Activated CD4-positive, CD25-positive, alpha-beta regulatory T cell treated with anti-CD3 and anti-CD28 coated beads, Interleukin-2, amount 50 U/mL, for 72 hours (primary cell): ENCODE measurements at places on chromosomes 2 and 18.
A peak's percentile ranks its signal among the peaks of the same experiment; 100 is the strongest.

DNA sequence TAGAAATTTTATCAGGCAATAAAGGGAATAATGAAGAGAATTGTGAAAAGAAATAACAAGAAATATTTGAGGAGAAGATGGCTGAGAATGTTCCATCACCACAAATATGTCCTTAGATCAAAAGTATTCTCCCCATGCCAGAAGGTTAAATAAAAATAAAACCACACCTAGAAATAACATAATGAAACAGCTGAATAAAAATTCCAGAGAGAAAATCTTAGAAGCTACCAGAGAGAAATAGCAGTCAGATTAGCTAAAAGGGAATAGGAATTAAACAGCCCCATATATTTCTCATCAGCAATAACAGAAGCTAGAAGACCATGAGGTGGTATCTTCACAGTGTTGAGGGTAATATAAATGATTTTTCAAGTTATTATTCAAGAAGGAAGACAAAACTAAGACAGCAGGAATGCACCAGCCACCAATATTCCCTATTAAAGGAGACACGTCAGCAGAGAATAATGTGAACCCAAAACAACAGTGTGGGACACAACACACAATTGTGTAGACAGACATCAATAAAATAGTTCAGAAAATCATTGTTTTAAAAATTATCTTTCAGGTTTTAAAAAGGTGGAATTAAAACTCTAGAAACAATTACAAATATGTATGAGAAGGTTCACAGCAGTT is 82.0 kb upstream of the NEDD4L start:
- no peak for DNase-seq

DNA sequence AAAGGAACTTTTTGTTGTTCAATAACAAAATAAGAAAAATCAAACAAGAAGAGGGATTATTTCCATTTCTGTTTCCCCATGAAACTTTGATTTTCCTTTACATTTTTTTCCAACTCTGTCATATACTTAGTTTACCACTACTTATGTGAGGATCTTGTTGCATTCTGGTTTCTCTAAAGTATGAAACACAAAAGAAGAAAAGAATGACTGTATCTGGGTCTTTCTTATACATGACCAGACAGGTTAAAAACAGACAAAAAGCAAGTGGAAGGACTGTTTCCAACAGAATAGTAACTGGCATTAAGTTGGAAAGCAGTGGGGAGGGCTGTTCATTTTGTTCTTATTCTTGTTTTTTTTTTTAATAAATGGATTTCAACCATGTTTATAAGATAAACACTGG is 1207.8 kb upstream of the FAM98A start:
- no peak for DNase-seq

- no peak for DNase-seq
Observed at GRCh38 chr2:101827246-101827645, 129.7 kb downstream of the MAP4K4 start.

DNA sequence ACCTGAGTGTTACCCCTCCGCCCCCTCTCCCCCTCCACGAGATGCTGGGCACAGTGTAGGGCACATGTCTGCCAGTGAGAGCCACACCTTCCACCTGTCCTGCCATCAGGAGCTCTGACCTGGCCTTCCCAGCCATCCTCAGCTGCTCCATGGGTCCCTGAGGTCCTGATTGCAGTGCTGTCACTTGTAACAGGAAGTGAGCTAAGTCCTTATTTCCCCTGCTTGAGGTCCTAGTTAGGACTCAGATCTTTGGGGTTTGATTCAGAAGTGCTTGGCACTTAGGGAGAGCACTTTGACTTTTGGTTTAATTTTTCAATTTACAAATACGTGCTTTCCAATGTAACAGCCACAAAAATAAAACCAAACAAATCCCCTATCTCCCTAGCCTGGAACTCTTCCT is 125.5 kb downstream of the WDSUB1 start:
- no peak for DNase-seq

GRCh38 chr2:206556357-206556949 is 85.8 kb upstream of the FAM237A start:
- DNase-seq, result no peak

- no peak for DNase-seq
Observed at GRCh38 chr2:168660870-168661862, 141.3 kb upstream of the NOSTRIN start.

DNA sequence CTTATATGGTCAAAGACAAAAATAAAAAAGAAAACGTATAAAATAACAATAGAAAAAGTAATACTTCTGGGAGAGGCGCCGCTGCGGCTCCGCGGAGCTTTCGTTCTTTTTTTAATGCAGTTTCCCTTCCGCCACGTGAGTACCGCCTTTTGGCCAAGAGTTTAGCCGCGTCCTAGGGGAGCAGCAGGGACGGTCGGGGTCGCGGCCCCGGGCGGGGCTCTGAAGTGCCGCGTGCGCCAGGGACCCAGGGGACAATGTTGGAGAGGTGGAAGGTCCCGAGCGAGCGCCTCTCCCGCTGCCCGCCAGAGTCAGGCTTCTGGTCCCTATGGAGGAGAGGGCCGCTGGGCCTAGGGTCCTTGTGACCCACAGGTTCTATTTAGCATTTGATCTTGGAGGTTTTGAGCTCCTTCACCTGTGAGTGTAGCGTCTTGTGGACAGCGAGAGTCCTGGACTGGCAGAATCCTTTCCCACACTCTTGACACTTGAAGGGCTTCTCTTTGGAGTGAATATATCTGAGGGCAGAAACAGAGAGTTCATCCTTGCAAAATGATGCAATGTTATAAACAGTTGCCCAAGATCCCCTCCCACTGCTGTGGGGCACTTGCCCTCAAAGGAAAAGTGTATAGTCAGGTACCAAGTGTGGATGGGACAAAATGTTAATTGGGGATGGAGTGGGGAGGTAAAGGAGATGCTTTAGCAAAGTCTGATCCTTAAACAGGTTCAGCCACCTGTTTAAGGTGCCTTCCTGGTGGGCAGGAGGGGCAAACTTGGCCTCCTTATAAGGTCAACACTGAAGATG is 6.3 kb downstream of the OSR1 start:
- DNase-seq, result no peak

DNA sequence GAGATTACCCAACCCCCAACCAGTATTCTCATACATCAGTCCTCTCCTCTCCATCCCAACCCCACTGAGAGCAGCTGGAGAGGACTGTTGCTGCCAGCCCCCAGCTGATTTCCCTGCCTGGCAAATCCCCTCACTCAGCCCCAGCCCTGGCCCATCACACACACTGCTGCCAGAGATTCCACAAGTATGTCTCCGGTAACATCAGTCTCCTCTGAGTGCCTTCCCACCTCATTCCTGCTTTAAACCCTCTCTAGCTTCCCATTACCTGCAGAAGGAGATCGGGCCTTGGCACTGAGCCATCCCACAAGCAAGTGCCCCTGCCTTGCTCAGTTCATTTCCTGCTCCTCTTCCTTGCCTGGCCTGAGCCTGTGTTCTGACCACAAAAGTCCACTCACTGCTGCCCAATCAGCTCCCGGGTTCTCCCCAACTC is 50.6 kb upstream of the ZFP36L2 start:
- DNase-seq, result no peak

GRCh38 chr18:62399781-62400308 is 74.7 kb downstream of the TNFRSF11A start:
- no peak for DNase-seq

- no peak for DNase-seq
Observed at GRCh38 chr2:30608643-30609042, 161.6 kb downstream of the LCLAT1 start.

- no peak for DNase-seq
Observed at GRCh38 chr2:44498551-44498950, 136.8 kb downstream of the CAMKMT start.

GRCh38 chr18:77547757-77548156 is 298.1 kb downstream of the GALR1 start:
- no peak for DNase-seq

DNA sequence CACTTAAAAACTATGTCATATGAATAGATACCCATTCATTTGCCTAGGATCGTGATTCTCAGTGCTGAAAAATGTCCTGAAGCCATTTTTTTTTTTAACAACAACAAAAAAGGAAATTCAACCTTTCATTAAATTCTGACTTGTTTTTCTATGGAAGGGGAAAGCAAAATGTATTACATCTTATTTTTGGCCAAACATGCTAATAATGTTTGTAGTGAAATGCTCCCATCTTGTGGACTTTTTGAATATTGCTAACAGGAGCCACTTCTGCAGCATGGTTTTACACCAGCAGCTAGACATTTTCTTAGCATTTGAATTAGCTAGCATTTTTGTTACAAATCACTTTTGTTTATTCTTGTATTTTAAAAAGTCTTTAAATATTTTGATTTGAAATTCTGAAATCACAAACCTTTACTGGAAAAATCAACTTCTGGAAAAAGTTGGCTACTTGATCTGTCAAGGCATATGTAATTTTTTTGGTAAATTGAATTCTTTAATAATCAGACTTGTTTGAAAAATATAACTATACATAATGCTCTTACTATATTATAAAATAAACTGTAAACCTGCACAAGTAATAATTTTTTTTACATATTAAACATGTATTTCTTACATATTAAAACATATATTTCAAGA is 75.8 kb downstream of the KIDINS220 start:
- no peak for DNase-seq

DNA sequence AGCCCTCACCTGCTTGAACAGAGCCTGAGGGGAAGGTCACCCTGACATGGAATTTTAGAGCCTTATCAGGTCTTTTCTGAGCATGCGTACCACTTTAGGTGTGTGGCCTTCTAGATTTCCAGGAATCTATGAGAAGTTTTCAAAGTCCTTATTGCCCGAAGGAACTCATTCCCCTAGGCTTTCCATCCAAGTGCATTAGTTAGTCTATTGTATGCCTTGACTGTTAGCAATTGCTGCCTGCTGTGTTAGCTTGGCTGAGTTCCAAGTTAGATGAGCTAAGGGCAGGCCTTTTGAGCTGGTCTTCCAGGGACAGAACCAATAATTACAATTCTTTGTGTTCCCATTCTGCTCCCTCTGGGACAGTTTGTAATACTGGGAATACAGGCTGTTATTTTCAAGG is 30.8 kb upstream of the PUM2 start:
- no peak for DNase-seq

GRCh38 chr2:236125541-236125940 is 42.6 kb downstream of the GBX2 start:
- no peak for DNase-seq

DNA sequence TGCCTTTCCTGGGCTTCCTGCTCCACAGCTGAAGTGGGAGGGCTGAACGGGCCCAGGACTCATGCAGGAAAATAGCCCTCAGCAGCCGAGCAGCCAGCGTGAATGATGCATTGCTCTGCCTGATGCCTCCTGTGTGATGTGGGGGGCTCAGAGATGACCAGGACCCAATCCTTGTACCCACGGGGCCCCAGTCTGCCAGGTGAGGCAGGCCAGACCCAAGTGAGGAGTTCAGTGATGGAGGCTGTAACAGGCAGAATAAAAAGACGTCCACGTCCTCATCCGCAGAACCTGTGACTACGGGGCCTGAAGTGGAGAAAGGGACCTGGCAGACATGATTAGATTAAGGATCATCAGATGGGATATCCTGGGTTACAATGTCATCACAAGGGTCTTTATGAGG is 194.9 kb upstream of the HDAC4 start:
- peak; percentile 16 for DNase-seq

- DNase-seq, result no peak
Observed at GRCh38 chr2:33344230-33344629, 132.2 kb upstream of the RASGRP3 start.

GRCh38 chr2:219631406-219631891 is 4.0 kb downstream of the SLC4A3 start:
- DNase-seq, result no peak

GRCh38 chr18:55109818-55110414 is 150.7 kb upstream of the CCDC68 start:
- DNase-seq, result no peak

DNA sequence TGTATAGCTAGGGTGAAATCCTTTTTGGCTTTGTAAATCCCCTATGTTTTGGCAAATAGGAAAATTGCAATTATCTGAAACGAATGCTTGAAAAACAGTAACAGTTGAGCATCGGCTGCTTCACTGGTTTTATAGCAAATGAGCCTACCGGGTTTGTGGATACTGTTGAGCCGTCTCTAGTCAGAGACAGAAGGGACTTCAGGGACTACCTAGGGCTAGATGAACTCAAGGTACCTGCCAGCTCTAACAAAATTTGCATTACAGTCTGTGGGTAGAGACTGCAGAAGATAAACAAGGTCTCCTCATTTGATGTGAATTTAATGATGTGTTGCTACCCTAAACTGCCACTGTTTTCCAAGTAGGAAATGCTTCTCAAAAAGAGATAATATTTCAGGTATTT is 101.1 kb downstream of the EML6 start:
- no peak for DNase-seq

DNA sequence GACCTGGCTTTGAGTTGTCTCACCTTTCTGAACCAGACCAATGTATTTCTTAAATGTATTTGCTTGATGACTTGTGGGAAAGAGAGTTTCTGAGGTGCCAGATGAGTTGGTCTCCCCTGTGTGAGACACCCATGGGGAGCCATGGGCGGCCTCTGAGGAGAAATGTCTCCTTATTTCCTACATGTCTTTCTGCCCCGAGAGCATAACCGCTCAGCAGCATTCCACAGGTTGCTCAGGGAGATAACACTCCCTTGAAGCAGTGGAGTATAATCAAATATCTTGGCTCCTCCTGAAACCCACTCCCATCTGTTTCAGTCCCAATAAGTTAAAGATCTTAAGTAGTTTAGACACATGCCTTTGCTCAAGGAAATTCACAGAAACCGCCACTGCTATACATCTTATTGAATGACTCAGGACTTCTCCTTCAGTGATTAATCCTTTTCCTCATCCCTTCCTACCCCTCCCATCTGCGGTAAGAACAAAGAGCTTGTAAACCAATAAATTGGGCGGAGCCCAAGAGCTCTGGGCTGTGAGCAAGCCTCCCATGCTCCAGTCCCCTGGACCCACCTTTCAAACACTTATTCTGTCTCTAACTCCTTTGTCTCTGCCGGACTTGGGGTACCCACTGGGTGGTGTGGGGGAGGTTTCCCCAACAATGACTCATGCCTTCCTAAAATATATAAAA is 285.5 kb upstream of the LRRTM4 start:
- no peak for DNase-seq

DNA sequence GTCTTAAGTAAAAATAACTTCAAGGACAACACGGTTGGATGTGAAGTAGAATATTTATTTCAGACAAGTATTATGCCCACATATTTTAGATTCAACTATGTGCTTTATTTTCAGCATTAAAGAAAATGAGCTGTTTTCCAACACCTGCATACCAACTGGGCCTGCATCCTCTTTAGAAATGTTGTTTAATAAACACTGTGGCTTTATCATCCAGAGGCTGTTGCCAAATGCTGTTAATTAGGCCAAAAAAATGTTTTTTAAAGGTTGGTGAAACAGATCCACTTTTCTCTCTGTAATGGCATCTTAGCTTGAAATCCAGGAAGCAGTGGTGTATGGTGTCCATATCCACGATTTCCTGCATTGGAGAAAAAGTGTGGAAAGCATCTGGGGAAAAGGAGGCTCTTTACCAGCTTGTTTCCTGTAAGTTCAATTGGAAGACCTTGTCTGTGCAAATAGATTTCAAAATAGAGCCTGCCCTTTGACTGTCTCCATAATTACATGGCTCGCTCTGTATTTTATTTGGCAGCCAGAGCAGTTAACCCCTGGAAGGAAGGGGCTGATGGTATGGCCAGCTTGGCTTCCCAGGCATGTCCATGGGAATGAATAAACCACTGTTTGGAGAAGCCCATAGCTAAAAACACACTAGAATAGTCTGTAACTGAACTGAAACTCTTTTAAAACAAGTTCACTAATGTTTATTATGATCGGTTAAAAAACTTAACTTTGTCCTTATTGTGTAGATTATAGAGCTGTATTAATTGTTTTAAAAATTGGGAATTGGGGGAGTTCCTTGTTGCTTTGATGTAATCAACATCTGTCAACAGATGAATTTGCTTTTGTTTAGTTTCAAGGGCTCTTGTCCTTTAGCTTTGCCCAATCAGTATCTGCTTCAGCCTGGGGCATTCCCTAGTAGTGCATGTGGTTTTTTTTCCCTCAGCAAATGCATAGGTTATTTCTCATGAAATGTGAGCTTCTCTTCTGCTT is 33.0 kb upstream of the DLX1 start:
- no peak for DNase-seq
